Frontal cortex (tissue), 4 donors: ENCODE measurements at places on chromosomes 1 and 21.

- no peak for DNase-seq
Observed at GRCh38 chr1:199283794-199284193, 645.0 kb downstream of the PTPRC start.

DNA sequence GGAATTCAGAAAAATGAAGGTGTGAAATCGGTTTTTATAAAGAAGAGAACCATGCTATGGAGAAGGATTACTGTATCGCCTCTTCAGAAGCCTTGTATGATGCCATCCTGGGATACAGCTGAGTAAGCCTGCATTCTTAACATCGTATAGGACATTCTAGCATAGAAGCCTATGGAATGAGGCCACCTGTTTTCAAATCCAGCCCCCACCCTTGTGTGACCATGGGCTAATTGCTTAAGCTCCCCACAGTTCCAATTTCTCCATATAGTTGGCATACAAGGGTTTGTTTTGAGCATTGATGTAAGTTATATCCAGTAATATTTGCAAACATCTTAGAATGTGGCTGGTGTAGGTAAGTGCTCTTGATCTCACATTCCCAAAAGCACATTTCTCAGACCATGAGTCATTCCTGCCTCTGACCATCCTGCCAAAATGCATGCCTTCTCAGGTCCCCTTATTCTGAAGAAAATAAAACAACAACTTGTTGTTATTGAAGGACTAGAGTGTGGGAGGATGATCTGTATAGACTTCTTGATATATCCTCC is 1.5 kb downstream of the OR14A2 start:
- DNase-seq: no peak

DNA sequence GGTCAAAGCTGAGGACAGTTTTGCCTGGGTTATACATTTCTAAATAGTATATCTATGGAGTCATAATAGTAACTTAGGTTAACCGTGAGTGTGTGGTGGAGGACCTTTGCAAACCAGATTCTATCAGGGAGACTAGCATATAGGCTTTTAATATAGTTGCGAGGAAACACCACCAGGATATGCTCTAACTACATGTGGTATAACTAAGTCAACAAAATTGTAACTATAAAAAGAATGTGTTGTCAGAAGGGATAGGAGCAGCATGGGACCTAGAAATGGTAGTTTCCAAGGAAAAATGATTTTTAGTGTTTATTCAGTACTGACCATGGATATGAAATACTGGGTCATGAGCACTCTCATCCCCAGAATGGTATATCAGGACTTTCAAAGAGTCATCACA is 338.1 kb downstream of the TGFB2 start:
- DNase-seq: no peak

DNA sequence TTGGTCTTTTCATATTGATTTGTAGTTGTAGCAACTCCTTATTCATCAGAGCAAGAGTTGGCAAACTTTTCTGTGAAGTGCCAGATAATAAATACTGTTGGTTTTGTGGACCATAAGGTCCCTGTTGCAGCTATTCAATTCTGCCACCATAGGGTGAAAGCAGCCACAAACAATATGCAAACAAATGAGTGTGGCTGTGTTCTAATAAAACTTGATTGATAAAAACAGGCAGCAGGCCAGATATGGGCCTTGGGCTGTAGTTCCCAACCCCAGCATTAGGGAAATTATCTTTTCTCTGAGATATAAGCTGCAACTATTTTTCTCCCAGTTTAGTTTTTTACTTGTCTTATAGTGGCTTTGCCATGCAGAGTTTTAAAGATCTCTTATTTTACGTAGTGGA is 469.2 kb downstream of the SMYD3 start:
- DNase-seq: no peak
